A549 (cell line): ENCODE measurements at places on chromosomes 6 and 20.
A peak's percentile ranks its signal among the peaks of the same experiment; 100 is the strongest.

DNA sequence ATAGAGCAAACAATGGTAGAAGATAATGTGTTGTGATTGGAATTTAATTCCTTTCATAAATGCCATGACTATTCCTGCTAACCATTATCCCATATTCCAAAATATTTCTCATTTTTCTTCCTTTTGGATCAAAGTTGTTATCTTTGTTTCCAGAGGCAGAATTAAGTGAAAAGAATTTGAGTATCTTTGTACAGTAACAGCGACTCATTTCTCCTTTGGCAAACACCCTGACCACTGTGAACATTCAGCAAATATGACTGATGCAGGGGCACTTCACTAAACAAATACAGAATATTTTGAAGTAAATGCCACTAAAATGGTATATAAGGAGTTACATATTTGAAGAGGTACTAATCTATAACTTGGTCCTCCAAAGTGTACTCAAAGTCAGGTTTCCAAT, 105.0 kb upstream of the LAMP5 start:
- no peak for DNase-seq

- DNase-seq: no peak
These were observed 410.0 kb upstream of the SULF2 start for GRCh38 chr20:48195121-48195870.

DNA sequence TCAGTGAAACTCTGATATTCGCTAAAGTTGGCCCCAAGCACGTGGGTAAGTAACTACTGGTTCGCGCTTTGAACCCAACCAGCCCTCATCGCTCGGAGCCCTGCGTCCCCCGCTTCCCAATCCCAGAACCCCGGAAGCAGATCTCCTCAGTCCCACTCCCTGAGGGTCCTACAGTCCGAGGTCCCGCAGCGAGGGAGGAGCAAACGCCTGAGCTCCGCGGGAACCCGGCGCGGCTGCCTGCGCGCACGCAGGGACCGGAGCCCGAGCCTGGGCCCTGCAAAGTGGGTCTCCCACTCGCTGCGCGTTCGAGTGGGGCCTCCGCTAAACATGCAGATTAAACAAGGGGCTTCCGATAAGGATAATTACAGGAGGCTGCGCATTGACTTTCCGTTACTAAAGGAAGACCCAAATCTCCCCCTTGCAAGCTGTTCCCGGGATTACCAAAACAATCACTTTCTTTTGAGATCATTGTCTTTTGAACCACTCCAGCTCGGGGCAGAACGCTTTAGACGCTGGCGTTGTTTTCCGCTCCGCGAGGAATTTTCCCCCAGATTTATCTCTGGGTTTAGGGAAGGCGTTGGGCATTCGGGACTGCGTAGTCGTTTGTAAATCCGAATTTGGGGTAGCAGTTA, 1.3 kb upstream of the VSX1 start:
- no peak for DNase-seq

GRCh38 chr6:97765461-97765860, 482.4 kb upstream of the MMS22L start:
- DNase-seq: no peak

- no peak for DNase-seq
These were observed 330.3 kb downstream of the CDH4 start for GRCh38 chr20:61582196-61582923.

- DNase-seq: no peak
These were observed 7.6 kb downstream of the TRPC4AP start for GRCh38 chr20:35084998-35085397.

DNA sequence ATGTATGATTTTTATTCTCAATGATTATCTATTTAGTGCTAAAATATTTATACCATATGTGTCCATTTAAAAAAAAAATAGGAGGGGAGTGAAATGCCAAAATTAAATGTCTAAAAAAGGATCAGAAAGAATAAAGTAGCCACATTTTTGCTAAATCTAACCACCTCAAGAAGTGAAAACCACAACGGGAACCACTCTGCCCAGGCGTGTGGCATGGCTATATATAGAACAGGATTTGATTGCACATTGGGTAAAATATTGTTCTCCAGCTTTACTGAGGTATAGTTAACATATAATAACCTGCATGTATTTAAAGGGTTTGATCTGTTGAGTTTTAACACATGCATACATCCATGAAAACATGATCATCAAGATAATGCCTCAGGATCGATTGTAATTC, 19.0 kb upstream of the AFDN start:
- no peak for DNase-seq

- DNase-seq: no peak
These were observed 34.9 kb downstream of the SNX5 start for GRCh38 chr20:17933711-17934110.

GRCh38 chr6:10305790-10306415, 109.0 kb downstream of the TFAP2A start:
- DNase-seq: no peak

DNA sequence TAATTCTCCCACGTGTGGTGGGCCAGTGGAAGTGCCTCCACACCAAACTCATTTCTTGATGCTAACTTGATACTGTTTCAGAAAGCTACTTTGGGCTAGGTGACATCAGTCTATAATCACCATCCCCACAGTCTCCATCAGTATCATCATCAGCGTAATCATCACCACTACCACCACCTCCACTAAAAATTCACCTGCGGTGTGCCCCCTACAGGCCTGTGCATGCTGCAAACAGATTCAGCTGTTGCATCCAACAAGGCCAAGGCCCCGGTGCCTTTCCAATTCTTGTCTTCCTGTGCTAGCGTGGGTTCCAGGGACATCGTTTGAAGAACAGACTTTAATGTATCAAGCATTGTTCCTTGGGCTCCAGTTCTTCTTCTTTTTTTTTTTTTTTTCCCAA, 201.3 kb upstream of the EXOC2 start:
- DNase-seq: no peak

DNA sequence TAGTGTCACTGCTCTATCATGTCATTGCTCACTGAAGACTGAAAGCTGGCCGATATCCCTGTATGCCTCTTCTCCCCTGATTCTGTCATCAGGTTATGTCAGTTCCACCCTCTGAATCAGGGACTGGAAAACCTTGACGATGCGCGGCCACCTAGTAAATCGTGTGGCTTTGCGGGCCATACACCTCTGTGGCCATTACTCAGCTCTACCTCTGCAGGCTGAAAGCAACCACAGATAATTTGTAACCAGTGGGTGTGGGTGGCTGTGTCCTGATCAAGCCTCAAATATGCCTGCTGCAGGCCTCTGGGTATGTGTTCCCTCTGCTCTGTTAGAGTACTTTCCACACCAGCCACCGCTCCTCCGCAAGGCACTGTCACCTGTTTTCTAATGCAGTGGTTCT, 105.2 kb downstream of the GMPR start:
- no peak for DNase-seq

- DNase-seq: no peak
These were observed 1.5 kb downstream of the CCND3 start for GRCh38 chr6:41939848-41940758.

GRCh38 chr20:41223112-41223511, 85.8 kb downstream of the PLCG1 start:
- DNase-seq: no peak

DNA sequence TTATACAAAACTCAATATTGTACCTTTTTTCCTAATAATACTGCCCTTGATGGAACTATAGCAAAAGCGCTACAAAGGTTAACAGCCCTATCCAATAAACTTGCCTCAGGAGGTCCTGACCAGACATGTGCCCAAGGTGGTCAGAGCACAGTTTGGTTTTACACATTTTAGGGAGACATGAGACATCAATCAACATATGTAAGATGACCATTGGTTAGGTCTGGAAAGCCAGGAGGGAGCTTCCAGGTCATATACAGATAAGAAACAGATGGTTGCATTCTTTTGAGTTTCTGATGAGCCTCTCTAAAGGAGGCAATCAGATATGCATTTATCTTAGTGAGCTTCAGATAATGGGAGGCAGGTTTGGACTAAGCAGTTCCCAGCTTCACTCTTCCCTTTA, 91.6 kb downstream of the PLG start:
- DNase-seq: no peak

DNA sequence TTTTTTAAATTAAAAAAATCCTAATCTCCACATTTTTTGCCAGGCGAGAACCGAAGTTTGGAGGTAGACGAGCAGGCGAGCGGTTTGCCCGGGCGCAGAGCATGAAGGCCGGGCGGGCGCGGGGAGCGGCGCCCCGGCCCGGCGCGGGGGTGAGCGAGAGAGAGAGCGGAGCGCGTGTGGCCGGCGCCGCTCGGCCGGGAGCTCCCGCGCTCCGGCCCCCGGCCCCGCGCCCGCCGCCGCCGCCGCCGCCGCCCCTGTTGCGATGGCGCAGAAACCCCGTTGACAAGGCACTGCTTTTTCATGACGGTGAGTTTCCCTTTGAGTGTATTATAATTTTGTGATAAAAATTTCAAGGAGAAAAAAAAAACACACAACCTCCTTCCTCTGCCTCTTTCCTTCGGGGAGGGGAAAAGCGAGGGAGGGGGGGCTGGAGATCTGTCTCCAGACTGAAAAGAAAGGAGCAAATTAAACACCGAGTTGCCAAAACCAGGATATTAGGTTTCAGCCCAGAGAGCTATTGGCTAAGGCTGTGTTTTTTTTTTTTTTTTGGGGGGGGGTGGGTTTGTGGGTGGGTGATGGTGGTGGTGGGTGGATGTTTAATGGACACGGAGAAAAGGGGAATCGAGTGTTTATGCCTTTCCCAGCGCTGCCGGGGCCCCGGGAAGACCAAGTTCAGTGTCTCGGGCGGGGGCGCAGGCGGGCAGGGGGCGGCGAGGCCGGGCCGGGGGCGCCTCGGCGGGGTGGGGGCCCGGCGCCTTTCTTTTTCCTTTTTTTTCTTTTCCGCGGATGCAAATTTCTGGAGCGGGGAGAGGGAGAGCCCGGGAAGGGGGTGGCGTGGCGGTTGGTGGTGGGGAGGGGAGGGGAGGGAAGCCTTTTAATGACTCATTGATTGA, at the start of gene BICRAL:
Gene BICRAL, plus strand, starts transcription at position 257 of the 893 bp plus-strand sequence. CDS start 39,971 bp downstream, outside the sequence.
- DNase-seq: peak; percentile 69

DNA sequence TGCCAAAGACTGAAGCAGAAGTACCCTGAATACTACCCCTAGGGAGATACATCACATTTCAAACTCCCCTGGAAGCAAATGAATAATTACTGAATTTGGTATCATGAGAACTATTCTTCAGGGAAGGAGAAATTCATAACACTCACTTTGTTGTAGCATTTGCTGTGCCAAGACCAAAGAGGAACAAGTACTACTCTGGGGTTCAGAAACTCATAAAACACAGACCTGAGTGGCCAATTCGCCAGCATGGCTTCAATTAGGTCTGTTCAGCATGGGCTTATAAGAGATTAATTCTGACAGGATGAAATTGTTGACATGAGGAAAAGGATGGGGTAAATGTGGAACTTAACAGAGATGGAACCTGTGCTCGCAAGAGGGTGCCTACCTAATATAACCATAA, 6.5 kb downstream of the ELOVL5 start:
- DNase-seq: no peak

GRCh38 chr20:10671221-10671918, 2.4 kb downstream of the JAG1 start:
- peak; percentile 98 for DNase-seq

GRCh38 chr6:130716466-130716865, 110.7 kb upstream of the SMLR1 start:
- DNase-seq: no peak

DNA sequence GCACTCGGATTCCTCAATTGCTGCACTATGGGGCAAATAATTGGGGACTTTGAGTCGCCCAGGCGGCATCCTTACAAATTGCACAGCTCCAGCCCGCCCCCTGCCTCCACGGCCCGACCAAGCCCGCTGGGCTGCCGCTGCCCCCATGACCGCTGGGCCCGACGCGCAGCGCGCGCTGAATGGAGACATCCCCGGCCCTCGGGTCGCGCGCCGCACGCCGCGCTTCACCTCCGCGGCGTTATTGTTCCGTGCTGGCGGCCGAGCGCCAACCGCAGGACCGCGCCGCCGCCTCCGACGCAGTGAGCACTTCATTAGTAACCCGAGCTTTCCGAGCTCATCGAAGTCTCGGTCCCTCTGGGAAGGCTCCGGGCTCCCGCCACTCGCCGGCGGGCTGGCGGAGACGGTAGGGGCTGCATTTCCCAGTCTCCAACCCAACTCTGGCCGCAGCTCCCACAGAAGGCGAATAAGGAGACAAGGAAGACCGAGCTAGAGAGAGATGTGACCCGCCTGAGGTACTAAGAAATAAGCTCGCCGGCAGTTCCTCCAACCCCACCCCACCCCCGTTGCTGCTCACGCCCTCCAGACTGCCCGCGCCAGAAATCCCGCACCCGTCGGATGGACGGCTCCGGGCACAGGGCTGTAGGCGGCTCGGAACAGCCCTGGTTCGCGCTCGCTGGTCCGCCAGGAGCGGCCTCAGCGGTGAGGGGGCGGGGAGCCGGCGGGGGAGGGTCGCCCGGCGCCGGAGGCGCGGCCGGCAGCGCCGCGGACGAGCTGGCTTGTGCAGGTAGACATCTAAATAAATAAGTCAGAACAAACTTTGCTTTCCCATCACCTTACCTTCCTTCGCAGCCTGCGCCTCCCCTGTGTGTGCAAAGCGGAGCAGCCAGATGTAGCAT, 703 bp downstream of the EPHA7 start:
- peak; percentile 1 for DNase-seq

DNA sequence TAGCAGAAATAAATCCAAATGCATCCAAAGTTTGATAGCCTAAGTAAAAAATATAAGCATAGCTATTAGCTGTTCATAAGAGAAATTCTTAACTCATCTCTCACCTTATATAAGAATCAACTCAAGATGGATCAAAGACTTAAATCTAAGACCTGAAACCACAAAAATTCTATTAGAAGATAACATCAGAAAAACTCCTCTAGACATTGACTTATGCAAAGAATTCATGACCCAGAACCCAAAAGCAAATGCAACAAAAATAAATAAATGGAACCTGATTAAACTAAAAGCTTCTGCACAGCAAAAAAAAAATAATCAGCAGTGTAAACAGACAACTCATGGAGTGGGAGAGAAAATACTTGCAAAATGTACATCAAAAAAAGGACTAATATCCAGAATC, 184.3 kb downstream of the TFAP2A start:
- no peak for DNase-seq

GRCh38 chr6:84892671-84893070, 128.3 kb upstream of the TBX18 start:
- no peak for DNase-seq

GRCh38 chr6:93848031-93848742, 428.8 kb upstream of the EPHA7 start:
- DNase-seq: no peak

DNA sequence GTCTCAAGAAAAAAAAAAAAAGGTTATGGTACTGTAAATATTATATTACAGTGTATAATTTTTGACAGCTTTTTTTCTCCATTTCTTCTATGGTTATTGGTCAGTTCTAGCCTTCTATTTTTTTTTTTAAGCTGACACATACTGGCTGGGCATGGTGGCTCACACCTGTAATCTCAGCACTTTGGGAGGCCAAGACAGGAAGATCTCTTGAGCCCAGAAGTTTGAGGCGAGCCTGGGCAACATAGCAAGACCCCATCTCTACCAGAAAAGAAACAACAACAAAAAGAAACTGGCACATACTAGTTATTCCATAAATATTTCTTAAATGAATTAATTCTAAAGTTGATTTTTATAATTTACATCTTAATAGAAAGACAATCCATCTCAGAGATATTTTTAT, 27.6 kb upstream of the PRND start:
- no peak for DNase-seq
